Astrocyte of the hippocampus (primary cell): ENCODE measurements at places on chromosomes 5 and 9.
A peak's percentile ranks its signal among the peaks of the same experiment; 100 is the strongest.

GRCh38 chr9:35001803-35002502, 12.4 kb downstream of the DNAJB5 start:
- DNase-seq, result no peak

- DNase-seq, result peak; percentile 61
These were observed 16.2 kb downstream of the PBX3 start for GRCh38 chr9:125763394-125763801.

DNA sequence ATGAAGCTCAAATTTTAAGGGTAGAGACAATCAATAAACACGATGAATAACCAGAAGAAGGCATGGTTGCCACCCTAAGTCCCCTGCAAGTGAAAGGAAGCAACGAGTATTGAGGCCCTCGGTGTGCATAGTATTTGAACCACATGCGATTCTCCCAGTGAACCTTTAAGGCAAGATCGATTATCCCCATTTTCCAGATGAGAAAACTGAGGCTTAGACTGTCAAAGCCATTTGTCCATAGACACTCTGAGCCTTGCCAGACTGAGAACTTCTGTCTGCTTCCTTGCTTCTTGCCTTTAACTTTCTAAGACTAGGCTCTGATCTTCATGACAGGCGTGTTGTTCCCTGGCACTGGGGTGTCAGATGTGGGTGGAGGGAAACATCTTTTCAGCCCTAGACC, 58.2 kb downstream of the COL27A1 start:
- no peak for DNase-seq

- DNase-seq, result no peak
These were observed 2.9 kb upstream of the PTGS1 start for GRCh38 chr9:122367774-122368460.

DNA sequence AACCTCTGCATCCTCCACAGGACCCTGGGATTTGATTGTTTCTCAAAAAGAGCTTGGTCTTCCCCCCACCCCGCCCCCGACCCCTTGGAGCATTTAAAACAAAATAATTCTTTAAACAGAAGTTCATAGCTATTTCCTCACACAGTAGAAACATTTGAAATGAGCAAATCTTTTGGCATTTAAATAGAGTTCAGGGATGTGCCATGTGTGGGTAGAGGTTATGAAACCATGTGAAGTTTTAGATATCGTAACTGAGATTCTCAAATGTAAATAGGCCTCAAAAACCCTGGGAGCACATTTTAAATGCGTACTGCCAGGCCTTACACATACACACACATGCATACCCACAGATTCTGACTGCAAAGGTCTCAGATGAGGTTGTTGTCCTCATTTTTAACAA, 66.5 kb downstream of the EPB41L4B start:
- DNase-seq, result peak; percentile 14

DNA sequence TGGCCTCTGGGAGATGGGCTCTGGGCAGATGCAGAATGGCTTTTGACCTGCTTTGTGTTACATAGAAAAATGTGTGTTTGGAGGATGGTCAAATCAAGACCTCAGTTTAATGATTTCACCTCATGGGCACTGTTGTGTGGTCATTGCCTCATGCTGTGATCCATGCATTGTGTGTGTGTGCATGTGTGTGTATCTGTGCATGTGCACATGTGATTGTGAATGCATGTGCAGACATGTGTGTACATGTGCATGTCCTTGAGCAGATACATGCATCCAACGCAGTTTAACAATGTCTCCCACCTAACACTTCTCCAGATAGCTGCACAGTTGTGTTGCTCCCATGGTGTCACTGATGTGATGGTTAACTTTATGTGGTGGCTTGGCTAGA, 40.1 kb upstream of the S1PR3 start:
- DNase-seq, result no peak

GRCh38 chr5:126234563-126235195, 188.5 kb upstream of the GRAMD2B start:
- peak; percentile 63 for DNase-seq

DNA sequence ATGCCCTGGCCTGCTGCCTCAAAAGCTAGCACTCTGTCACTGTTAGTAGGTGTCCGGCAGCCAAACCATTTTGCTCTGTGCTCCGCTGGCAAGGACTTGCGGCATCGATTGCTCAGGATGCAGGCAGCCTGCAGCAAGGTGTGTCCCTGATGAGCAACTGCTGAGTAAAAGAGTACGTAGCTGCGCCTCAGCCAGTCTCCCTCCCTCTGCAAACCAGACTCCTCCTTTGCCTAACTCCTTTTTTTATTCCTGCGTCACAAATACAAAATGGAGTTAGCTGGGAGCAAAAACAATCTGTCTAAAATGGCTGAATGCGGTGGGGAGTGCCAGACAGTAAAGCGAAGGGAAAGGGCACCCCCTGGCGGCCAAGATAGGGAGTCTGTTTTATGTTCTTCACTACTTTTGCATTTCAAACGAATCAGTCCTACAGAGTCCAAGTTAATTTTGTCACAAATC, 61.1 kb downstream of the DIAPH1 start:
- DNase-seq, result peak; percentile 96

GRCh38 chr9:4126996-4127395, 172.9 kb downstream of the GLIS3 start:
- DNase-seq, result peak; percentile 66

DNA sequence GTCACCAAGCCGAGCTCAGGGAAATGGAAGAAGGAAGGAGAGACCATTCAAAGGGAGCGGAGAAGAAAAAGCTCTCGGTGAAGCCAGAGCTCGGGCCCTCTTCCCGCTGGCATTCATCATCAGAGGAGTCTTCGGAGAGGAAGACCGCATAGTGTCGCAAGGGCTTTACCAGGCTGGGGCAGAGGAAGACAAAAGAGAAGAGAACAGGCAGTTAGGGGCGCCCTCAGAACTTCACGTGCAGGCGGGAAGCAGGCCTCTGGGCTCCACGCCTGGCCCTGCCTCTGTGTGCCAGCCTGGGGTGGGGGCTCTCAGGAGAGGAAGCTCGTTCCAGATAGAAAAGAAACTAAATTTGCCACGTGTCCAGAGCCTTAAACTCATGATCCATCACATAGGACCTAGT, 31.7 kb downstream of the CRB2 start:
- DNase-seq, result no peak

- no peak for DNase-seq
These were observed 53.8 kb upstream of the CLINT1 start for GRCh38 chr5:157912621-157913325.

DNA sequence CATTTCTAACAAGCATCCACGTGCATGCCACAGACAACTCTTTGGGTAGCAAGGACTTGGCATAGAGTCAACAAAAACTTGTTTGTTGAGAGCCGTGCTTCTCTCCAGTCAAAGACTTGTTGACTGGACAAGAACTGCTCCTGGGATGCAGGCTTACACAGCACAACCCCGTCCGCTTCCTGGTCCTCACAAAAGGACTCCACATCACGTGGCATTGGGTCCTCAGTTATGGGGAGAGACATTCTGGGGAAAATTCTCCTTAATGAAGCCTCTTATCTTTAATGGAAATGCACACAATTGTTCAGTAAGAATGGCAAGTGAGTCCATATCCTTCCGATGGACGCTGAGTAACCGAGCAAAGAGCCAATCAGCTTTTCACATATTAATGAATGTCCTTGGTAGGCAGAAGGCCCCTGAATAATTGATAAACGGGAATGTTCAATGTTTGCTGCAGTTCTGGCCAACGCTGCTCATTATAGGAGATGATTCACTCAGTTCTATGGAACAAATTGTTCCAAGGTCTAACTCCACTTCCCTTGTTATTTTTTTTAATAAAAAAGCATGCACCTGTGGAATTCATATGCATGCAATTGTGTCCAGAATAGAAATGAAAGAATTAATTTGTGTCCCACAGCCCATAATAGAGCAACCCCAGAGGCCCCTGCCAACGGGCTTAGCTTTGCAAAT, 97.0 kb upstream of the ZNF366 start:
- DNase-seq, result peak; percentile 45

DNA sequence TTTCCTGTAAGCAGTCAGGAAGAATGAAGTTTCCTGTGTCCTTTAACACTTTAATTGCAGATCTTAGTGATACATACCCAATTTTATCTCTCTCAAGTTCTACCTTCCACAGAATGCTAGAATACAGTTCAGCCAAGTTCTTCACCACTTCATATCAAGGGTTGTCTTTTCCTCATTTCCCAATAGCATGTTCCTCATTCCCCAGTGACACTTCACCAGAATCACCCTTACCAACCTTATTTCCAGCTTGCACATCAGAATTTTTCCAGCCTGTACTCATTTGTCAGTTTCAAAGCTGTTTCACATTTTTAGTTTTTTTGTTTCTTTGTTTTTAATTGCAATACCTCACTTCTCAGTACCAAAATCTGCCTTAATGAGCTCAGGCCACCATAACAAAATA, 126.1 kb downstream of the ESM1 start:
- DNase-seq, result no peak

DNA sequence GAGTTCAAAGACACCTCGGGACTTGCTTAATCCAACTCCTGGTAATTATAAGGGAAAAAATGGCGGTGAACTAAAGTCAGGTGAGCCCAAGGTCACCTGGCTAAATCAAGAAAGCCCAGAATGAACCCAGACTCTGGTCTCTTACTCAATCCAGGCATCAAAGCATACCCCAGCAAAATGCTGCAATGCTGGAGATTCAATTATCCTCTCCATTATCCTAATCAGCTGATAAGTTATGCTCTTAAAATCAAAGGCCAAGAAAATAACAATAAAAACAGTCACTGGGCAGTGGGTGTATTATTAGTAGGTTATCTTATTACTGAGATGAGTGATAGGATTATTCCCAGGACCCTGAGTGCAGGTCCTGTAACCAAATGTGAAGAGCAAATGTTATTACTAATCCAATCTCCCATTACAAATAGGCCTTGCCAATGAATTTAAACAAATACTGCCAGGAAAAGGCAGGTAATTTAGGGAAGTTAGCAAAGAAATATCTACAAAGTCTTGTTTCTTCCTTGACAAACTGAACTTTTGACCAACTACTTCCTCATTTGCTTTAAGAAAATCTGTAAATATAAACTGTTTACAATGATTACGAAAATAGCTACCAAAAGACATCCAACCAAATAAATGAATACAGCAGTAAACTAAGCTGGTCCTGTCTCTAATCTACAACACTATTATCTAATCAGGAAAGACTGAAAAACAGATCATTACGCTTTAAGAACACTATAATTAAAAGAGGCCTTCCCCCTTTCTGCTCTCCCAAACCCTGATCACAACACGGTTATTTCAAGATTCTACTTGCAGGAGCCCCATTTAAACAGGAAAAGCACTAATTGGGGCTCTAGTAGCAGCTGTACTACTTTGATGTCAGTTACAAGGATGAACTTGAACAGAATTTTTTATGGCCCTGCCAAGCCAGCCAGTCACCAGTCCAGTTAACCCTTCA, 103.2 kb downstream of the MED27 start:
- DNase-seq, result no peak

GRCh38 chr9:113350107-113350661, 843 bp downstream of the BSPRY start:
- no peak for DNase-seq

GRCh38 chr9:91532325-91532724, 108.7 kb upstream of the NFIL3 start:
- no peak for DNase-seq

DNA sequence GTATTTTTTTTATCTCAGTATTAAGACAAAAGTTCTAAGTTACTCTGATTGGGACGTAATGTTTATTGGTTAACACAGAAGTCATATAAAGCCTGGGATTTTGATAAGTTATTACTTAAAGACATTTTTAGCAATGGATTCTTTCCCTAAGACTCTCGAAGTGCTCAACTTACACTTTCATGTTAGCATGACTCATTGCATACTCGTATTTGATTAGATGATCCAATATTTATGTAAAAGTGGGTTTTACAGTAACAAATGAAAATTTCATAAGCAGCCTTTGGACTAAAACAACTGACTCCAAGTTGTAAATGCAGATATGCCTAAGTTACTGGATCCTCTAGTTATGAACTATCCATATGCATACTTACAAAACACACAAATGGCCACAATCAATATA, 567.7 kb upstream of the NUDT12 start:
- no peak for DNase-seq

GRCh38 chr5:6236170-6236793, 142.1 kb downstream of the MED10 start:
- DNase-seq, result no peak

GRCh38 chr5:124596595-124597421, 149.6 kb downstream of the ZNF608 start:
- DNase-seq, result peak; percentile 90

DNA sequence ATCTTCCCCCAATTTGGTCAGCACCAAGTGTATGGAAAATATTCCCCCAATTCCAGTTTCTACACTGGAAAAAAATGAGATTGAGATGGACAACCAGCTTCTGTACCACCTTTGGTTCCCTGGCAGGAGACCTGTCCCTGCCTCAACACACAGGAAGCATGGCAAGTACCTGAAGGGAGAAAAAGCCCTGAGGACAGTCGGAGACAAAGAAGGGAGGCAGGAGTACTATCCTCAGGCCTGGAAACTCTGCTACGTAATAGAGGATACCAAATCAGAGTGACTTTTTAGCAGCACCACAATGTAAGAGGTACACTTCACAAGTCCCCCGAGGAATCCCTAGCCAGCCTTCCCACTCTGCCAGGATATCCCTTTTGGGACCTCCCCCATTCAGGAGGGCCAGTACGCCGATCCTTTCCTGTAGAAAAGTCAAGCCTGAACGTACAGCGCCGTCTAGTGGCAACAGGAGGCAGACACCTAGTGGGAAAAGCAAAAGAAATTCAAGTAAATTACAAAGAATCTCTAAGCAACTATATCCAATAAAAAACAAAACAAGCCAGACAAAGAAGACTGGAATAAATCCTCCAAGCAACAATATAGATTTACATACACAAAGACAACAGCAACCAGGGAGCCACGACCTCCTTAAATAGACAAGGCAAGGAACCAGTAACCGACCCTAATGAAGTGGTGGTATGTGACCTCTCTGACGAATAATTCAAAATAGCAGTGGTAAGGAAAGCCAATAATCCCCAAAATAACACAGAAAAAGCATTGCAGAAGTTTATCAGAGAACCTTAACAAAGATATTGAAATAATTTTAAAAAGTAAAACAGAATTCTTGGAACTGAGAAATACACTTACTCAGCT, 63.3 kb upstream of the SLCO6A1 start:
- DNase-seq, result no peak

- DNase-seq, result no peak
These were observed 227.3 kb downstream of the MLLT3 start for GRCh38 chr9:20394969-20395368.

- no peak for DNase-seq
These were observed 131.8 kb upstream of the GABRP start for GRCh38 chr5:170651604-170652277.

GRCh38 chr9:80507611-80508010, 935.8 kb downstream of the TLE4 start:
- no peak for DNase-seq

DNA sequence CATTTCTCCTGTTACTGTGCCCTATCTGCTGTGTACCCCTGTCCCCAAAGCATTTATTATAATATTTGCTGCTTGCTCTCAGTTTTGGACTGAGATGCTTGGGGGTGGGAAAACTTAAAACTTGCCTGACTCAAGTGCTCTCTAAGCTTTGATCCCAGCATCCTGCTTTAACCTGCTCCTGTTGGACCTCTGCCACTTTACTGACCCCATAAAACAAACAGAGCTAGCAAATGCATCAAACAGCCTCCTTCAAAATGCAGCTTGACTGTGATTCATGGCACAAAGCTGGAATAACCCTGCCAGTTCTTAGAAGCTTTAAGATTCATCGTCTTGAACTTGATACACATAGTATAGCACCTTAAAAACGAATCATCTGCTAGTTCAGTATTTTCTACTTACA, 212.5 kb downstream of the DEPDC1B start:
- DNase-seq, result peak; percentile 28
